ENCODE measurements at places on chromosomes 11 and 22.
A peak's percentile ranks its signal among the peaks of the same experiment; 100 is the strongest.

- no peak for DNase-seq
Observed at GRCh38 chr11:63282579-63282978, 39.2 kb upstream of the SLC22A25 start.

DNA sequence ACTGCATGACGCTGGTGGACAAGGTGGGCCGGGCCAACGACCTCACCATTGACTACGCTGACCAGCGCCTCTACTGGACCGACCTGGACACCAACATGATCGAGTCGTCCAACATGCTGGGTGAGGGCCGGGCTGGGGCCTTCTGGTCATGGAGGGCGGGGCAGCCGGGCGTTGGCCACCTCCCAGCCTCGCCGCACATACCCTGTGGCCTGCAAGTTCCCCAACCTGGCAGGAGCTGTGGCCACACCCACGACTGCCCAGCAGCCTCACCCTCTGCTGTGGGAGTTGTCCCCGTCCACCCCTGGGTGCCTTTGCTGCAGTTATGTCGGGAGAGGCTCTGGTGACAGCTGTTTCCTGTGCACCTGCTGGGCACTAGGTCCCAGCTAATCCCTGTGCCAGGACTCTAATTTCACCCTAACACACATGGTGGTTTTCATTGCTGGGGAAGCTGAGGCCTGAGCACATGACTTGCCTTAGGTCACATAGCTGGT, 49.0 kb upstream of the PPP6R3 start:
- no peak for DNase-seq

- DNase-seq: no peak
Observed at GRCh38 chr11:73246303-73246702, 25.8 kb upstream of the P2RY6 start.

- no peak for DNase-seq
Observed at GRCh38 chr11:35792148-35792845, 129.7 kb downstream of the TRIM44 start.

GRCh38 chr11:61627850-61628661, 47.2 kb upstream of the SYT7 start:
- DNase-seq: peak; percentile 13

DNA sequence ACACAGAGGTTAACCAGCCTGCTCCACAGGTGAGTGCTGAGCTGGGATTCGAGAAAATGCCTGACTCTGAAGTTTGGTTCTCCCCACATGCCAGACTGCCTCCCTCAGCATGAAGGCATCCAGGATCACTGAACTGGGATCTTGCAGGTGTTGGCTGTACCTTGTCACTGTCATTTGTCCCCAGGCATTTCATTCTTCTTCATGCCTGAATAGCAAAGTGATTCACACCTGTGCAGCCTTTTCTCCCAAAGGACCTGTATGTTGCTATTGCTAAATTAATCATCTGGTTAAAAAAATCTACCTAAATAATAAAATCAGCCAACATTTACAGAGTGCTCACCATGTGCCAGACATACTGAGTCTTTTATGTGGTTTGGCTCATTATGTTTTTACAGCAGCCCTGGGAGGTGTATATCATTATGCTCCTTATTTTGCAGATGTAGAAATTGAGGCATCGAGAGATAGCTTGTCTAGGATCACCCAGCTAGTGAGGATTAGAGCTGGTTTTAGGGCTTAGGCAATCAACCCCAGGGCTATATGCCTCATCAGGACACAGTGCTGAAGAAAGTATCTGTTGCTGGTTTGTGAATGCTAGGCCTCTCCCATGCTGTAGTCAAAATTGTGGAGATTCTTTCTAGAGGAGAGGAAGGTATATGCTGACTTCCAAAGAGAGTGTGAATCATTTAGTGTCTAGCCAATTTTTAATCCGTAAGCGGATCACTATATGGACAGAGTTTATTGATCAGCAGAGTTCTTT, 204.4 kb downstream of the HIPK3 start:
- no peak for DNase-seq

DNA sequence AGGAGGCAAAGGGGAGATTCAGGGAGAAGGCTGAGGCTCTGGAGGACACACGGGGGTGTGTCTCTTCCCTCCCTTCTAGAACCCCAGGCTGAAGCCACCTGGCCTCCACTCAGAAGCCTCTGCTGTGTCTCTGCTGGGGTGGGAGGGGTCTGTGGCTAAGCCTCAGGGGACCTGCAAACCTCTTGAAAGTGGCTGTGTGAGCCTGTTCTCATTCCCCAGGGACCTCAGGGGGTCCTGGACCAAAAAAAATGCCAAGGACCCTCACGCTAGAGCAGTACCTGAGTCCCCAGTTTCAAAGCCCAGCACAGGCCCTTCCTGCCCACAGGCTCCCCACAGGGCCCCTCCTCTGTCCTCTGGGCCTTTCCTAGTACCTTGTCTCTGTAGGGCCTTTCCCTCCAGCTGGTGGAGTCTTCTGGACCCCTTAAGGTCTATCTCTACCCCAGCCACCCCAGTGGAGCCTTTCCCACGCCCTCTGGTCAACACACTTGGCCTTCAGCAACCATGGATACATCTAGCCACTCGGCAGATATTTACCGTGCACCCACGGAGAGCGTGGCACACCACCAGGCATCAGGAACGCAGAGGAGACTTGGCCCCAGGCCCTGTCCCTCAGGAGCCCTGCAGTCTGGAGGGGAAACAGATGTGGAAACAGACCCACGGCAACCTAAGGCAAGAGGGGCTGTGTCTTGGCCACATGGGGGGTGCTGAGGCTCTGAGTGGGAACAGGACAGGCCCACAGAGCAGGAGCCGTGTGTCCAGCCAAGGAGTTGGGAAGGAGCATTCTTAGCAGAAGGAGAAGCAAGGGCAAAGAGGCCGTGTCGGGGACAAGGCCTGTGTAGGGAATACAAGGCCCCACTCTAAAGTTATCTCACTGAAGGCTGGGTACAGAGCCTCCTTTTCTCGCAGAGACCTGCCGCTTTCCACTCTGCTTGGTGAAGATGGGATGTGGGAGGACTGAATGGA, 18.5 kb downstream of the PLA2G6 start:
- DNase-seq: peak; percentile 30

- no peak for DNase-seq
Observed at GRCh38 chr22:44289414-44290171, 23.2 kb downstream of the SHISAL1 start.
